ENCODE measurements at places on chromosomes 6 and 20. TPM values are rescaled to one million over a fixed set of nuclear protein-coding genes. Genes with fewer than 3 reads are reported as not detected.

- H3K4me3 ChIP-seq = no peak overlapping the region
- no peaks in the 10 kb centered on the region for H3K4me1 ChIP-seq
- H3K27ac ChIP-seq = no peak overlapping the region
- no peaks in the 10 kb centered on the region for H3K36me3 ChIP-seq
- no peak for DNase-seq
These were observed 120.7 kb upstream of the FOXQ1 start for GRCh38 chr6:1191141-1191630.

Gene CALHM5
- total RNA-seq = not detected

DNA sequence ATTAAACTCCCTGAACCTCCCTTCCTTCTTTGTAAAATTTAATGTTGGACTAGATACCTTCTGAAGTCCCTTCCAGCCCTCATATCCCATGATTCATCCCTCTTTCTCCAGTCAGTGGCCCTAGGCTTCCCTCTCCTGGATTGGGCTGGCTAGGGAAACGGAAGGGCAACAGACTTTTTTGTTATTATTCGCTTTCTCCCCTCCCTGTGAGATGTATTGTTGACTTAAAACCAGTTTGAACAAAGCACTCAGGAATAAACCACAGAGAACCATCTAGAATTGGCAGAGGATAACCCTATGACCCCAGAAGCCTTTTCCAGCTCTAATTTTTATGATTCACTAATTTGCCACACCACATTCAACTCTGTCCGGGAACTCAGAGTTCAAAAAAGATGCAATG, 239.7 kb upstream of the SUPT3H start:
- peaks cover 11% of the 10 kb centered on the region for H3K4me1 ChIP-seq
- H3K4me3 ChIP-seq = no peak overlapping the region
- no peaks in the 10 kb centered on the region for H3K36me3 ChIP-seq
- no peak for DNase-seq

Gene RSPH9
- not detected for total RNA-seq

Data from activated CD8-positive, alpha-beta T cell treated with anti-CD3 and anti-CD28 coated beads, Interleukin-2, amount 10 ng/mL, durations not matched to agents 7 days and 5 days (primary cell).